ENCODE measurements at places on chromosomes 11 and 22.

GRCh38 chr11:46800177-46800576 lies 45.9 kb downstream of the CKAP5 start:
- no peak for DNase-seq

- no peak for DNase-seq
These were observed 1084.9 kb downstream of the BRD1 start for GRCh38 chr22:48742556-48743343.

DNA sequence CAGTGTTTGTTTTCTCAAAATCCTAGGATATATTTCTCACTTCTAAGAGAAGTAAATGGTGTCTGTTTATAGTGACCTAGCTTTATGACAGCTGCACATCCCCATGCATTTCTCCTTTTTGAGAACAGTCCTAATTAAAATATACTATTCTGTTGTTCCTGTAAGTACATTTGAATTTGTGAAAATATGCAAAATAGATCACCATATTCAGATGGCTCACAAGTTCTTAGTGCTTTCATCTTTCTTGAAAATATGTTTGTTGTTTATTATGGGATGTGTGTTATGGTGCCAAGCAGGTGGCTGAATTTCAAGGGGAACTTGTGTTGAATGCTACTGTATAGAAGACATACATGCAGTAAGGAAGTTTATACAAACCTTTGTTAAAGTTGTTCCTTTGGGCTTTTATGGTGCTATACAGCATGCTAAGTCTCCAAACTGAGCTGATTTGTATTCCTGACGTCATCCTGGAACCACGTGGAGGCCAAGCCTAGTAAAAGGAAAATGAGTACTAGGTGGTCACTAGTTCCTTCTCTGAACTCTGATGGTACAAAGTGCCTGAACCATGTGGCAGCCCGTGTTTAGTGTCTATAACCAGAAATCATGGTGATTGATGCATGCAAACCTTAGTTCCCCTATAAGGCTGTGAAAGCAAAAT lies 7.8 kb upstream of the VSTM5 start:
- DNase-seq, result no peak

DNA sequence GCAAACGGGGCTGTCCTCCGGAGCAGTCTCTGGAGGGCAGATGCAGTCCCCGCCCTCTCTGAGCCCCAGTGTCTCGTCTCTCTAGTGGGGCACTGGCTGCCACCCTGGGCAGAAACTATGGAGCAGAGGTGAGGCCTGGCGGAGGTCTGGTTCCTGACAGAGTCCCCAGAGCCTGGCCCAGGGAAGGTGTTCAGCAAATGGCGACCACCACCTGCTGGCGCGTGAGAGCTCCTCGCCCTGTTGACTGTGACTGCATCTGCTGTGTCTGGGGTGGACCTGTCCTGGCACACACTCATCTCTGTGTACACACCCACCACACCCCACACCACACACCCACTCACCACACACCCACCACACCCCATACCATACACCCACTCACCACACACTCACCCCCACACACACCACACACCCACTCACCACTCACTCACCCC lies 18.3 kb upstream of the TTLL12 start:
- no peak for DNase-seq

DNA sequence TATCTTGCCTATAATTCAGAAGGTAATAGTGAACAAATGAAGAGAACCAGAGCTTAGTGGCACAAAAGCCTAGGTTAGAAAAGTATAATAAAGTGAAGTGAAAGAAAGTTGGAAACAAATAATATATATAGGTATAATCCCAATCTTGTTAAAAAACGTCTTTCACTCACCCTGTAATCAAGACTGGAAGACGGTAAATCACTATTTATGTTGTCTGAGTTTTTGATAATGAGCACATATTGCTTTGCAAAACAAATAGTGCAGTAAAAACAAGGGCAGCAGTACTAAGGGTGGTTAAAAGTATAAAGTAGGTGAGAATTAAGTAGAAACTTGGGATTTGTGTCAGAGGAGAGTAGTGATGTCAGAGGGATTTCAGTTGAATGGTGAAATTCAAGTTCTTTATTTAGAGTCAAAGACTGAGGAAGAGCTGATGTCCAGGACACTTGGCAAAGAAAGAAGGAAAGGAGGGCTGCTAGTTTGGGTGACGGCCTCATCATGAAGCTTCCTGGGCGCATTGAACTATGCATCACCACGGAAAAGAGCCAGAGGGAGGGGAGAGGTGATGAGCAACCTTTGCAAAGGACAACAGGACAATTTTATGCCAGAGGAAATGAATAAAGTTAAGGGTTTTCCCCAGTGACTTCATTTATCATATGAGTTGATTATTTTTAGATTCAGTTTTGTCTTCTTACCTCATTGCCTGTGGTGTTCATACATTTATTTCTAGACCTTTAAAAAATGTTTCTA lies 11.4 kb downstream of the NCAM1 start:
- no peak for DNase-seq

GRCh38 chr22:19615867-19616581 lies 91.8 kb upstream of the CLDN5 start:
- DNase-seq, result no peak

DNA sequence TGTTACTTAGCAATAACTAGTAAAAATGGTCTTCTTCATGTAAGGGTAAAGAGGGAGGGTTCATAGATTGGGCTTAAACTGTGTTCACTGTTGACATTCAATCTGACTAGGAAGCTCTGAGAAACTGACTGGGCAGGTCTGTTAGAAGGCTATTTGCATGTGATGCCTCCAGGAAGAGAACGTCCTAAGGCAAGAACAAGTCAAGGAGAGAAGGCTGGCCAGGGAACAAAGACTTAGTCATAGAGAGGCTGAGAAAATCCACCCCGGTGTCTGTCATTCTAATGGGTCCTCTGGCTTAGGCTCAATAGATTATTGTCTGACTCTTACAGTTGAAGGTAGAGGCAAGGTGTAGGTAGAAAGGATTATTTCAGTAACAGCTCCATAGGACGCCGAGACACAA lies 50.3 kb upstream of the CD44 start:
- DNase-seq, result no peak

- DNase-seq, result no peak
These were observed 5.0 kb upstream of the FERMT3 start for GRCh38 chr11:64201543-64201942.

- DNase-seq, result no peak
These were observed 81.9 kb upstream of the PGR start for GRCh38 chr11:101211407-101211975.

DNA sequence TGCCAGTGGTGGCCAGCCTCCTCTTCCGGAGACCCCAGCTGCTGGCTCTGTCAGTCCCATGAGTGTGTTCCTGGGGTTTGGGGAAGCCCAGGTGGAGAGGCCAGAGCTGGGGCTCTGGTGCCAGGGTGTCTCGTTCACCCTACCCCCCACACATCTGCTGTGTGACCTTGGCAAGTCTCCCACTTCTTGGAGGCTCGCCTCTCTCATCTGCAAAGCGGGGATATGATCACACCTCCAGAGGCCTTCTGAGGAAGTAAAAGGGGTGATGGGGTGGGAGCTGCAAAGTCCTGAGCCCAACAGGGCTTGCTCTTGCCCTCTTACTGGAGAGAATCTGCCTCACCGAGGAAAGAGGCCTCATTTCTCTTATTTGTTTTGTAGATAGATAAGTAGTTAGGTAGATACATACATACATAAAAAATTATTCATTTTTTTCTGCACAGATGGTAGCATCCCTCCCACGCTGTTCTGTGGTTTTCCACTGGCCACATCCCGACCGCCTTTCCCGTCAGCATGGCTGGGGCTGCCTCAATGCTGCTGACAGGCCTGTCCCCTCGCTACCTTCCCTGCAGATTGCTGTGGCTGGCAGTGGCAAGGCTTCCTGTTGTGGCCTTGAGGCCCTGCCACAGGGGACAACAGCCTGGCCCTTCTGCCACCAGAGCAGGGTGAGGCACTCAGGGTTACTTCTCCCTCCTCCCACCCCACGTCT lies 23.9 kb downstream of the MYO7A start:
- no peak for DNase-seq

DNA sequence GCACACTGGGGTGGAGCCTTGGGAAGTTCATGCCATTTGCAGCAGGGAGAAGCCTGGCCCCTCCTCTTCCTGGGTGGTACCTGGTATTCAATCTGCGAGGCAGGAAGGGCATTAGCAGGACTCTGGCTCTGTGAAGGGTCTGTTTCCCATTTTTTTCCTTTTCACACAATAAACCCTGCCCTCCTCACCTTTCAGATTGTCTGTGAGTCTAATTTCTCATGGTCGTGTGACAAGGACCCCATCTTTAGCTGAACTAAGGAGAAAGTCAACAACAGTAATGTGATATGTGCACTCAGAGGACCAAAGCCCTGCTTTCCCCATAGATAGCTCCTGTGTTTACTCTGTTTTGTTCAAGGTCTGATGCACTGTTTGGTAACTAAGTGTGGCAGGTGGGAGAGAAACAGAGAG lies 26.6 kb upstream of the CASP4 start:
- no peak for DNase-seq

DNA sequence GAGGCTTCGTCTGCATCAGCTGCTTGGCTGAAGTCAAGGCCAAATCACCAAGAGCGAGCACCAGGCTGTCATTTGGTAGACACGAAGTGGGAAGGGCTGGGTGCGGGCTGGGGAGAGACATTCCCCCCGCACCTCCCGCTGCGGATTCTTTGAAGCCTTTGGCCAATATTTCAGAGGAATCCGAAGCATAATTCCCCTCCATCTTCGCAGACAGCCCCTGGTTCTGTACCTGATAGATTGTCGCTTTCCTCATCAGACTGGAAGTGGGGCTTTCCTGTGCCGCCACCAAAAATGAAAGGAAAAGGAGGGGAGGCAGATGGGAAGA lies 15.3 kb downstream of the BLID start:
- peak; percentile 70 for DNase-seq

DNA sequence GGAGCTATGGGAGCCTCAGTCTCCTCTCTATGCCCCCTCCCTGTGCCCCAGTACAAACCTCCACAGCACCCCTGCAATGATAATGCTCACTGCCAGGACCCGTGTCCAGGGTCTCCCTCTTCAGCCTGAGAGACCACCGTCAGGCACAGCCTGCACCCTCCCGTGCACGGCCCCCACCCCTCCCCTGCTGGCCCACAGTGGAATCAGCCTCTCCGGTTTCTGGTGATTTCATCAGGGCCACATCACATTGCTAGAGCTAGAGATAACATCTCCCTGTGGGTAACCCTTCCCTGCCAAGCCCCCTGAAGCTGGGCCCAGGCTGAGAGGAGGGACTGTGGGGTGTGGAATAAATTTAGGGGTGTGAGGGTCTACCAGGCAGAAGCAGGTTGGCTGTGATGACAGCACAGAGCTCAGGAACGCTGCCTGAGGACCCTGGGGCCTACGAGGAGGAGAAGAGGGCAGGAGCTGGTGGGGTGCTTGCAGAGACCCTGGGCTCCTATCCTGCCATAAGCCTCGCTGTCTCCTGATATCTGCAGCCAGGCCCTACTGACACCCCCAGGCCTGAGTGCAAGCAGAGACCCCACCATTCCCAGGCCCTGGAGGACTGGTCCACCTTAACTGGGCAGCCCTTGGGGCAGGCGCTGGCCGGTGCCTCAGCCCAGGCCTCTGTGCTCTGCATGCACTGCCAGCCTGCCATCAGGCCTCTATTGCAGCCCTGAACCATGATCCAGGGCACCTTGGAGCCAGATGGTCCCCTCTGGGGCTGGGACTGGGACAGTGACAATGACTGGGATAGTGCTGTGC lies at the start of gene KLHDC7B:
TSS of gene KLHDC7B (plus strand) at position 378 of the 804 bp plus-strand sequence. CDS start at position 723, 345 bp downstream.
- no peak for DNase-seq

GRCh38 chr22:49587987-49588386 lies 239.7 kb downstream of the BRD1 start:
- DNase-seq, result no peak

DNA sequence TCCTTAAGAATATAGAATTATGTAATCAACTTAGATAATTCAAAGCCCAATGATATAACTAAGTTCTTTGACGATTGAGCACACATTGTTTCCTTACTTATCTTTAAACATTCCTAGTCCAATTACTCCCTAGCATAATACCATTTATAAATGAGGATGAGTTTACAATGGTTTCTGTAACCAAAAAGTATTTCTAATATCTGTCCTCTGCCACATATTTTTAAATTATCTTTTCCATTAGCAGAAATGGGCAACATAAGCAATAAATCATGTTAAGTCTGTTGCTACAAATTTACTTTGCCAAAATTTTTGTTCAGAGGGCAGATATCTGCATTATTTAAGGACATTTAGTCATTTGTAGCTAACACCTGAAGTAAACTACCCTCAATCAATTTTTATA lies 6.7 kb downstream of the CREBZF start:
- no peak for DNase-seq

DNA sequence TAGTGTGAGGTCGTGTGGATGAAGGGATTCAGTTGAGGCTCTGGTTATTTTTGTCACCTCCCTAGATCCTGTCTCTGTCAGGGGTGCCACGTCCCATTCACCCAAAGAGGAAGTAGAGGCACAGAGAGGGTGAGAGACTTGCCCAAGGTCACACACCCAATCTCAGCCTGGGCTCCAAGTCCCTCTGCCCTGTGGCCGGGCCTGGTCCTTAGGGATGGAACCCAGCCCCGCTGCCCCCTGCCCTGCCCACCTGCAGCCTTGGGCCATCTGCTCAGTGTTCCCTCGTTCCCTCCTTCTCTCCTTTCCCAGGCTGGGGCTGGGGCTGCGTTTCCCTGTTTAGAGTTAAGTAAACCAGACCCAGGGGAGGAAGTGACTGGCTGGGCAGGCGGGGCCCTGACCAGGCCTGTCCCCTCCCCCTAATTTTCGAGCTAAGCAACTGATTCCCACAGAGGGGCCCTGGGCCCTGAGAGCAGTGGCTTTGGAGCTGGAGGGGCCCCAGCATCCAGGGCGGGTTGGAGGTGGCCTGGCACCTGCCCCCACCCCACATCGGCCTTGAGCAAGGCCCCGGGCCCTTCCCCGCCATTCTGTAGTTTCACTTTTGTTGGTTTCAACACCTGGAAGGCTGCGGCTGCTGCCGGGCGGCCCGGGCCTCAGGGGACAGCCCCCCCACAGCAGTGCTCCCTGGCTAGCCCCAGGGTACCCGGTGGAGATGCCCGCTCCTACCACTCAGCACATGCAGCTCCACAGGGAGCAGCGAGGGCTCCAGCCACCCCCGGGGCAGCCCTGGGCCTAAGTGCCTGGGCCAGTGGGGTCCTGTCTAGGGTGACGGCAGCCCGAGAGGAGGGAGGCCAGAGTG lies 1.5 kb downstream of the TCIRG1 start:
- DNase-seq, result no peak

DNA sequence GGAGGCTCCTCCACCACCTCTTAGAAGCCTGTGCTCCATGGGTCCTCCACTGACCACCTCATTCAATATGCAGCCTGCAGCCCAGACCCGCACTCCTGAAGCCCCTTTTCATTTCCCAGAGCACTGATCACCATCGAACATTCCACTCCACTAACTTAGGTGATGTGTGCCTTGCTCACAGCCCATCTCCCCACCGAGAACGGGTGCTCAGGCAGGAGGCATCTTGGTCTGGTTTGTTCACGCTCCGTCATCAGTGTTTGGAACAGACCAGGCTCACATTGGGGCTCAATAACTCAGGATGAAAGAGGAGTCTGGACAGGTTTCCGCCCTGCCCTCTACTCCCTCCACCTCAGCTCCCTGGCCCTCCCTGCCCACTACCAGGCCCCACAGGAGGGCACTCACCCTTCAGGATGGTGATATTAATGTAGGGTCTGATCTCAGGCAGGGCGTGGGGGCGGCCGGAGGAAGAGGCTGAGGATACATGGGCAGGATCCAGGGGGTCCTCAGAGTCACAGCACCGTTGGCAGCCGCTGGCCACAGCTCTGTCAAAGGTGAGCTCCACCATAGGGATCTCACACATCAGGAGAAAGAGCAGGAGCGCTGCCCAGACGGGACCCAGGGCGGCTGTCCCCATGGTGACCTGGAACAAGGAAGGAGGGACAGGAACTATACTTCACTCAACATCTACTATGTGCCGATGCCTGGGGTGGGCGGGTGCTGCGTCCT lies 3.1 kb downstream of the C1QTNF6 start:
- DNase-seq, result no peak

Measured in midbrain (tissue), 1 donor.